ENCODE measurements at places on chromosomes 7 and 10.

DNA sequence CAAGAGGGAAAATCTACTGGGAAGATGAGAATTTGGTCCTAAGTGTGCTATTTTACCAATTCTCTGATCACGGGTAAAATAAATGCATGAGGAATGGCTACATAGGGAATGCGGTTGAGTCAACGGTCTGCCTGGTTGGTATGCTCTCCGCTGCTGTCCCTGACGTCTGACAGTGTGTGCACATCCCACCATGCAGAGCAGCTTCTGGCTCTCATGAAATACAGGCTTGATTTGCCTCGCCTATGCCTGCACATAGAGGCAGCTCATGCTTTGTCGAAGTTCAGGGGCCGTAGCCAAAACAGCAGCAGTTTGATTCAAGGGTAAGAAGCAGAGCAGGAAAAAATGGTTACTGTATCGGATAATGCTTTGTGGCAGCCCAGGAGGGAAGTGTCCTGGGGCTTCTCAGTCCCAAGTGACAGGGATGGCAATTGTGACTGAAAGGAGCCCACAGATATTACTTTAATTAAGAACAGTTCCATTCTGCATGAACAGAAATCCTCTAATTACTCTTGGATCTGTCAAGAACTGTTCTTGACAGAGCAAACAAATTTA is 268.4 kb upstream of the SLC26A5 start:
- no peak for DNase-seq

DNA sequence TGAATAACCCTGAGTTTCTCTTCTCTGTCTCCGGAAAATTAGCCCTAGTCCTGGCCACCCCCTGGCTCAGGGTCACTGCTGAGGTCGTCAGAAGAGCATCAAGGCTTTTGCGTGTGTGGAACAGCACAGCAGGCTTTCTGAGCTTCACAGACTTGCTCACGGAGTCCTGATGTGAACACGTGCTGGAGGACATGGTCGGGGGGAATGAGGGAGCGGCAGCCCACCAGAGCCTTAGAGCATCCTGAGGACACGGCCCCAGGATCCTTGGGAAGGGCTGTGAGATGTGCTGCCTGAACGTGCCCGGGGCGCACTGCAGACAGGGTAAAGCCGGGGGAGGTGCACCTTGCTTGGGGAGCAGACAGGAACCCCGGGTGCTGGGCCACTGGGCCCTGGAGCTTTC is 28.8 kb downstream of the TMEM120A start:
- no peak for DNase-seq

- DNase-seq, result no peak
Measured at GRCh38 chr10:1301143-1301542, 245.0 kb downstream of the WDR37 start.

GRCh38 chr7:139697056-139697455 is 80.7 kb downstream of the HIPK2 start:
- no peak for DNase-seq

GRCh38 chr7:33550363-33550762 is 355.0 kb upstream of the BMPER start:
- no peak for DNase-seq

DNA sequence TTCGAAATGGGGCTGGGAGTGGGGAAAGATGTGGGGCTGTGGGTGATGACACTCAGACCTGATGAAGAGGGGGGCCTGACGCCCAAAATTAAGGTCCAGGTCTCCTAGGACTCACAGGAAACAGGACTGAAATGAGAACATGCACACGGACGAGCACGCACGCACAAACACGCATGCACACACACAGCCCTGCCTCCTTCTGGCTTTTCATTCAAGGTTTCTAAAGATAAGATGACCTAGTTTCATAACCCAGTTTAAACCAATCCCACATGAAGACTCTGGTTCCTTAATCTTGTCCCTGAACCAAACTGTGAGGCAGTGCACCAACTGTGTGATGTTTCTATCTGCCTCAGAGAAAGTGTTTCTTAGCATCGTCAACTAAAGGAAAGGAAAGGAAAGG is 162.0 kb downstream of the DGKI start:
- DNase-seq, result no peak

DNA sequence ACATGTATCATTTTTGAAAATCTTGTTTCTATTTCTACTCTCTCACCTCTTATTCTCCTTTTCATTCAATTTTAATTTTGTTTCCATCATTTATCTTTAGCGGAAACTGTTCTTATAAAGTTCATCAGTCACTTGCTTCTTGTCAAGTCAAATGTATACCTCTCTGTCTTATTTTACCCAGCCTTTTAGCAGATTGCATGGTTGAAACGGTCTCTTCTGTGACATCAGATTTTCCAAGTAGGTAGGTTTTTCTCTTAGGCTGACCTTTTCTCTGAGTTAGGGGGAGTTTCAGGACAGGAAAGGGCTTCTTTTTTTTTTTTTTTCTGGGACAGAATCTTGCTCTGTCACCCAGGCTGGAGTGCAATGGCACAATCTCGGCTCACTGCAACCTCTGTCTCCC is 195.5 kb downstream of the CDK14 start:
- DNase-seq, result no peak

GRCh38 chr7:111639934-111640333 is 77.6 kb upstream of the IMMP2L start:
- no peak for DNase-seq

- no peak for DNase-seq
Measured at GRCh38 chr7:148622887-148623585, 32.5 kb downstream of the C7orf33 start.

- DNase-seq, result no peak
Measured at GRCh38 chr7:154770361-154770760, 232.6 kb downstream of the PAXIP1 start.

GRCh38 chr7:81573128-81573527 is 196.7 kb downstream of the HGF start:
- no peak for DNase-seq

DNA sequence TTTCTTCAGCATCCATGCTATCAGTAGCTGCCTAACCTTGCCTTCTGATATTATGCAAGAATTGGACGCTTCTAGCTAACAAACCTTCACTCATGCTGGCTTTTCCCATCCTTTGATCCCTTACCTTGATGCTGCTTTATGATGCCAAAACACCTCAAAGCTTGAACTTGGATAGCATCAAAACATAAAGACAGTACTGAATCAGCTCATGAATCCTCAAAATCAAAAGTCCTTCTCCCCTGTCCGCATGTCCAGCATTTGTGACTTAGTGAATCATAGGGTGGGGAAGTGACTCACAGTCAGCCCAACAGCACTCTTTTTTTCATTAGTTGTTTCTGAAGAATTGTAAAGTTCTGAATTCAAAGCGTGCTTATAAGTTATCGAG is 89.5 kb upstream of the PIK3CG start:
- no peak for DNase-seq

- DNase-seq, result peak; percentile 48
Measured at GRCh38 chr10:80407812-80408241, 524 bp upstream of the PRXL2A start.

GRCh38 chr7:41711283-41712064 is 8.6 kb upstream of the INHBA start:
- no peak for DNase-seq

DNA sequence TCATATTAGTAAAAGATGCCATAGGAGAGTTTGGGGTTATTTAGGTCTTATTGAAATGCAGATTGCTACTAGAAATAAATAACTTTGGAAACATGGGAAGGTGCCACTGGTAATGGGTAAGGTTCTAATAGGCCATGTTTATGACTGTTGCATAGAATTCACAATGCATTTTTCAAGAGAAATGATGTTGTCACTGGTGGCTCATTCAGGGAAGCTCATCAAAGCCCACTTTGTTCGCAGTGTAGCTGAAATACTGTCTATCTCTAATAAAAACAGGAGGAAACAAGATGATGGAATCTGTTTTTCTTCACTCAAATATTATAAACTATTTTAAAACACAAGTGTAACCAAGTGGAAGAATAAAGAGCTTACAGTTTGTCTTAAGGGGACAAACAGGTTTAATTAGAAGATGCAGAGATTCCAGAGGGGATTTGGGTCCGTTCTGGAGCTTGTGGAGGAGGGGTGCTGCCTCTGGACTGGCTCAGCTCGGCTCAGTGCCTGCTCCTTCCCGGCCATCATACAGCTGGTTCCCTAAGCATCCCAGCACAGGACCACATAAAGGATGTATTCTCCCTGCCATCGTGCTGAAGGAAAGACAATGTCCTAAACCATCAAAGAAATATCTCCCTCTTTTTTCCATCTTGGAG is 20.4 kb downstream of the OPALIN start:
- no peak for DNase-seq

DNA sequence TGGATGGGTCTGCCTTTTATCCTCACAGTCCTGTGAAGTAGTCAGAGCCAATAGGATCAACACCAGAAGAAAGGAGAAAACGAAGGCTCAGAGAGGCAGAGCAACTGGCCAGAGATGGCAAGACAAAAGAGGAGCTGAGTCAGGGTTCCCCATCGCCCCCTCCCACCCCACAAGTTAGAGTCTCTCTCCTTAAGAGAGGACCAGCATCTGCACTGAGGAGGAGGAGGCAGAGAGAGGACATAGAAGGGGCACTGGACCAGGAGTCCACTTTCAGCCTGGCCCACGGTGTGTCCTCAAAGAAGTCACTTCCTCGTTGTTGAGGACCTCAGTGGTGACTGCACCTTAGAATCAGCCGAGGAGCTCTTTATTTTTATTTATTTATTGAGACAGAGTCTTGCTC is 11.6 kb downstream of the SPOCK2 start:
- DNase-seq, result no peak

DNA sequence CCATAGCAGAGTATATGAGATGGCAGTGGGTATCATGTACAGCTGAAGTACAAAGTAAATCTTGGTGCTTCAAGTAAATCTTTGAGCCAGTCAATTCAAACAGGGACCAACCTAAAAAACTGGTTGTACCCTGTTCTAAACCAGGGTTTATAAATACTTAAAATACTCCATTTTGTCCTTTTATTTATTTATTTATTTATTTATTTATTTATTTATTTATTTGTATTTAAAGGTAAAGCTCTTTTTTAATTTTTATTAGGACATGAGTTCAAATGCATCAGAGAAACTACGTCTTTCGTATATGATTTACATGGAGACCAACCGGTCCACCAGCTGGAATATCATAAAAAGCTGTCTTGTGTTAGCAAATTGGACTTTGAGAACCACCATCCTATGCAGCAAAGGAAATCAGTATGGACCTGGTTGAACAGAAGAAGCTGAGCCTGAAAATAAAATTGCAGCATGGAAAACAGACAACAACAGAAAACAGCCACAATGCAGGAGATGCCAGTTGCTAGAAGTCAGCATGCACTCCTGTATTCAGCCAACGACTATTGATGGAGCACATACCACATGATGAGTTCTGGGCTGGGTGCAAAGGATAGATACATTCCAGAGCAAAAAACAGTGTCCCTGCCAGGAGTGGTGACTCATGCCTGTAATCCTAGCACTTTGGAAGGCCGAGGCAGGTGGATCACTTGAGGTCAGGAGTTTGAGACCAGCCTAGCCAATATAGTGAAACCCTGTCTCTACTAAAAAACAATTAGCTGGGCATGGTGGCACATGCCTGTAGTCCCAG is 60.0 kb downstream of the PLXNA4 start:
- no peak for DNase-seq

DNA sequence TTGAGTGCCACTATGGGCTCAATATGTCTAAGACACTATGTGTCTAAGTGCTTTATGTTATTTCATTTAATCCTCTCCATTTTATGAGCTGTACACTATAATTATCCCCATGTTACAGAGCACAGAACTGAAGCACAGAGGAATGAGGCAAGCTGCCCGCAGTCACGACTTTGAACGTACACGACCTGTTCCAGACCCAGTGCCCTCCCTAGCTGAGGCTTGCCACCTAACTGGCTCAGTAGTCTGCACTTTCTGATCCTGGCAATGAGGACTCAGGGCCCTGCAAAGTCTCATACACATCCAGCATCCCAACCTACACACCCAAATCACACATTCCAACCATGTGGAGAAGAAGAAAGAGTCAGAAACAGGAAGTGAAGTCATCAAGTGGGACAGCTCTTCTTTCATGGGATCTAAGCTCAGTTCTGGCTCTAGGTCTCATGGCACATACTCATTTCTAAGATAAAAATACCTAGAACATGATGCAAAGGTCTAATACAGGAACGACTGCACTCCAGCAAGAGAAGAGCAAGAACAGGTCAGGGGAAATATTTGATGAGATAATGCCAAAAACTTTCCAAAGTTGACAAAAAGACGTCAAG is 42.4 kb upstream of the DDC start:
- DNase-seq, result no peak

- DNase-seq, result no peak
Measured at GRCh38 chr10:104581884-104582601, 59.0 kb upstream of the SORCS3 start.

- DNase-seq, result peak; percentile 11
Measured at GRCh38 chr7:32519763-32520162, 24.5 kb downstream of the AVL9 start.

GRCh38 chr10:17984056-17984455 is 32.3 kb downstream of the SLC39A12 start:
- no peak for DNase-seq

- no peak for DNase-seq
Measured at GRCh38 chr10:75431180-75432111, at the start of gene LRMDA. LRMDA (plus strand) TSS chr10:75431624.

- DNase-seq, result no peak
Measured at GRCh38 chr7:120724955-120725354, 133.0 kb downstream of the TSPAN12 start.

GRCh38 chr10:6802759-6803426 is 222.8 kb upstream of the PRKCQ start:
- DNase-seq, result no peak

DNA sequence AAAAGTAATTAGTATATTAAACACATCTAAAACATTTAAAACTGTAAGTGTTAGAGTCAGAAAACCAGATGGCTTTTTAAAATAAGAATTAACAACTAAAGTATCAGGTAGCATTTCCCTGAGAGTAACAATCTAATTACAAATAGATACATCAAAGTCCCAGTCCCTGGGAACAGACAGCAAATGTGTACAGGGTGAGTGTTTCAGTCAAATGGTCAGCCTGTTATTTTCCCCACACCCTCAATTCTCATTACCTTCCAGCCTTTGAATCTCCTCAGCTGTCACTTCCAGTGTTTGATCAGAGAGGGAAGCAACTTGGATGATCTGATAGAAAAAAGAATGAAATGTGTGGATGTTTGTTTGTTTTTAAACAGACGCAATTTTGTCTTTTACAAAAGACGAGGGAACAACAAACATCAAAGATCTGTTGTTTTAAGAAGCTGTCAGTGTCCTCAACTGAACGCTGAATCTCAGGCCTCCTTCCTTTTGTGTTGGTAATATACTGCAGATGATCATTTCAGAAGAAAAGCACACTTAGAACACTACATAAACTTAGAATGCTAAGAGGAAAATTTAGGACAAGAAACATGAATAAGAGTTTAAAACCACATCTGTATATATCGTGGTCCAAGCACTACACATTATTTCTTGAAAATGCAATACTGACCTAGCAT is 29.8 kb downstream of the CEP41 start:
- no peak for DNase-seq

- DNase-seq, result no peak
Measured at GRCh38 chr10:72746426-72747363, 54.8 kb downstream of the MCU start.

DNA sequence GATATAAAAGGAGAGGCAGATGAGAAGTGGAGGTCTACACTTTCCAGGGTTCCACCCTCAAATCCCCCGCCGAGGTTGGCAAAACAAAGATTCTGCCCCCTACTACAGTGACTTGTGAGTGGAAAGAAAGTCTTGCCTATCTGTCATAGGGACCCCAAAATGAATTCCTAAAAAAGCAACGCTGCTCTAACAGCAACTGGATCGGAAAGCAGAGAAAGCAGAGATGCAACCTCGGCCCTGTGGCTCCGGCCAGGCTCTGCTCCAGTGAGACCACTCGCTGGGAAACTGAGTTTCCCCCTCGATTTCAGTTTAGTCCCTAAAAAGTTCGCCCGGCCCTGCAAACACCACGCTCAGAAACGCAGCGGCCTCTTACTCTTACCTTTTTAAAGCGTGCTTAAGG is 297.9 kb upstream of the NFE2L3 start:
- no peak for DNase-seq

All from stimulated activated CD8-positive, alpha-beta memory T cell treated with anti-CD3 and anti-CD28 coated beads, Interleukin-4, amount 100 ng/mL, for 24 hours (primary cell).